ENCODE measurements at places on chromosomes 12 and 14.

DNA sequence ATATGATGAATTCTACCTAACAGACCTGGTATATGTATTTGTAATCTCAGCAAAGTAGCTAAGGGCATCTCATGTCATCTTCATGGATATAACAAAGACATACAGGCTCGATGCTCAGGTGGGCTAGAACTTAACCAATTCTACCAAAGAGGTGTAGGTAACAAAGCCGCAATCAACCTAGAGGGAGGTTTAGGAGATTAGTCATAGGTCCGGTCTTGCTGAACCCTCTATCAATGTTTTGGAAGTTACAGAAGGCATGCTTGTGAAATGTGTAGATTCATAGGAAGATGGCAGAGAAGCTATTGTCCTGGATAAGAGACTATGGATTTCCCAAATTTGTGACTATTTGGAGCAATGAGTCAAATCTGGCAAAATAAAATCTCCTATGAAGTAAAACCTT is 42.6 kb upstream of the SYCP3 start:
- no peak for DNase-seq

DNA sequence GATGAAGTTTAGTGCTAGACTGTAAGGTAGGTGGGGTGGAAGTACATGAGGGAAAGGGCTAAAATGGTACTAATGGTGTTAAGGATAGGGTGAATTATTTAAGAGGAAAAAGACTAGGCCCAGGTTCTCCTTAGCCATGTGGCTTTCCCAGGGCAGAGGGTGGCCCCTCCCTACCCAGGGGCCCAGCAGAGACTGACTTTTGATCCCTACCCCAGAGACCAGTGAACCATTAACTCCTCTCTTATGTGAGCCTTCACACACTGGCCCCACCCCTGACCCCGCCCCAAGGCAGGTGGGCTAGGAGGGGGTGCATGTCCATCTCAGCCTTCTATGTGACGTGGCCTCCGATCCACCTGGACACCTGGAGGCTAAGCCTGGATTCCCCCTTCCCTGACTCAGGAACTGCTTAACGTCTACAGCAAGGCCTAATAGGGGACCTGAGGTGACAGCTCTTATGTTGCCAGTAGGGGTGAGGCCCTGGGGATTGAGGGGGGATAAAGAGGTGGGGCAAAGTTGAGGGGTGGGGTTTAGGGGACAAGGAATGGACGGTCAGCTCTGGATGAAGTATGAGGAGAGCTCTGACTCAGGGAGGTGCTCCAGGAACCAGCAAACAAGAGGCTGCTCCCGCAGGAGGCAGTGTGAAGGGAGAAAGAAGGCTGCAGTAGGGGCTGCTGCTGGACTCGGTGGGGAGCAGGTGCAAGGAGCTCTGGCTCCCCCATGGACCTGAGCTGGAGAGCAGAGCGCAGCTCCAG is 757 bp downstream of the SLC39A5 start:
- DNase-seq, result no peak

GRCh38 chr14:88872976-88873375 is 48.5 kb downstream of the TTC8 start:
- no peak for DNase-seq

GRCh38 chr12:20475542-20475941 is 107.2 kb downstream of the PDE3A start:
- DNase-seq, result no peak

DNA sequence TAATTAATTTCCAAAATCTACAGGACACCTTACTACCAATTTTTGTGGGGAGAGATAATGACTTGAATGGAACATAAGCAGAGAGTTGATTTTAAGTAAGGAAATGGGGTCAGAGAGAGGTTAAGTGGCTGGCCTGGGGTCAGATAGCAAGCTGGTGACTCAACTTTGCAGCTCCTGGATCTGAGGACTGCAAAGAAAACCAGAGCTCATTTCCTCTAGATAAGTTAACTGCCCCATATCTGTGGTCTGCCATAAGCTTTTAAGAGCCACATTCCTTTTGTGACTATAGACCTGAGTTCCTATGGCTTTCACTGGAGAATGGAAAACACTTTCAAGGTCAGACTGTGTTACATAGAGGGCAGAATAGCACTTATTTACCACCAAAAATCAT is 201.2 kb upstream of the PRICKLE1 start:
- DNase-seq, result no peak

GRCh38 chr14:73625706-73626105 is 13.4 kb downstream of the ACOT6 start:
- DNase-seq, result no peak

All from COR-L47 (cell line).